Thyroid gland (tissue), 4 donors: ENCODE measurements at places on chromosomes 2 and 18. TPM values are rescaled to one million over a fixed set of nuclear protein-coding genes. Genes with fewer than 3 reads are reported as not detected.

DNA sequence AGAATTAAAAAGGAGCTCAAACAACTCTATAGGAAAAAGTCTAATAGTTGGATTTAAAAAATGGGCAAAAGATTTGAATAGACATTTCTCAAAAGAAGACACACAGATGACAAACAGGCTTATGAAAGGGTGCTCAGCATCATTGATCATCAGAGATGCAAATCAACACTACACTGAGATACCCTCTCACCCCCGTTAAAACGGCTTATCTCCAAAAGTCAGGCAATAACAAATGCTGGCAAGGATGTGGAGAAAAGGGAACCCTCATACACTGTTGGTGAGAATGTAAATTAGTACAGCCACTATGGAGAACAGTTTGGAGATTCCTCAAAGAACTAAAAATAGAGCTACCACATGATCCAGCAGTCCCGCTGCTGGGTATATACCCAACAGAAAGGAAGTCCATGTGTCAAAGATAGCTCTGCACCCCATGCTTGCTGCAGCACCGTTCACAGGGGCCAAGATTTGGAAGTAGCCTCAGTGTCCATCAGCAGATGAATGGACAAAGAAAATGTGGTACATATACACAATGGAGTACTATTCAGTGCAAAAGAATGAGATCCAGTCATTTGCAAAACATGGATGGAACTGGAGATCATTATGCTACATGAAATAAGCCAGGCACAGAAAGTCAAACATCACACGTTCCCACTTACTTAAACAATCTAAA, 46.7 kb upstream of the B3GNT7 start:
- DNase-seq: no peak

DNA sequence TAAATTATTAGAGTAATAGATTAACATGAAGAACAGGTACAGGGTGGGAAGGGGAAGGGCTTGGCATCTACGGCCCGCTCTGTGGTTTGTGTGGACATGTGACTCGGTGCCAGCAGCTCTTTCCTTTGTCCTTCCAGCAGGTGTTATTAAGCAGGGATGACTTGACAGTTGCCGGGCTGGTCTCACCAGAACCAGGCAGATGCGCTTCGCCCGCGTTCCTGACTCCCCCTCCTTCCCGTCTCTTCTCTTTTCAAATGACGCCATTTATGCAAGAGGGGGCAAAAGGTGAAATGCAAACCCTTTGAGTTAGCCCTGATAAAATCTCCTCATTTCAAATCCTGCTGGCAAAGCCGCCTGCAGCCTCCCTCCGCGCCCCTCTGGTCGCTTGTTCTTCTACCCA, 38.9 kb upstream of the MGAT4A start:
- DNase-seq: no peak

Gene TMEM17
- total RNA-seq: 3.8 TPM

- DNase-seq: peak; percentile 91
Measured at GRCh38 chr18:44826418-44827259, 146.0 kb downstream of the SETBP1 start.

Gene ALPP
- total RNA-seq: not detected

GRCh38 chr18:38648179-38648578, 1082.6 kb upstream of the CELF4 start:
- no peak for DNase-seq

Gene AFF3
- 1.2 TPM for total RNA-seq

Gene MOGAT1
- total RNA-seq: not detected

- DNase-seq: no peak
Measured at GRCh38 chr2:165790466-165790865, 3.6 kb downstream of the GALNT3 start.

- no peak for DNase-seq
Measured at GRCh38 chr2:227719641-227720040, 1.8 kb upstream of the SLC19A3 start.

- DNase-seq: no peak
Measured at GRCh38 chr2:70886541-70886987, 49.1 kb upstream of the ATP6V1B1 start.

- no peak for DNase-seq
Measured at GRCh38 chr2:82139979-82140611, 1835.5 kb upstream of the LRRTM1 start.

Gene KCNE4
- total RNA-seq: 19.6 TPM

Gene TMEM214
- 82.8 TPM for total RNA-seq

GRCh38 chr2:209609531-209609930, 162.1 kb upstream of the UNC80 start:
- no peak for DNase-seq

DNA sequence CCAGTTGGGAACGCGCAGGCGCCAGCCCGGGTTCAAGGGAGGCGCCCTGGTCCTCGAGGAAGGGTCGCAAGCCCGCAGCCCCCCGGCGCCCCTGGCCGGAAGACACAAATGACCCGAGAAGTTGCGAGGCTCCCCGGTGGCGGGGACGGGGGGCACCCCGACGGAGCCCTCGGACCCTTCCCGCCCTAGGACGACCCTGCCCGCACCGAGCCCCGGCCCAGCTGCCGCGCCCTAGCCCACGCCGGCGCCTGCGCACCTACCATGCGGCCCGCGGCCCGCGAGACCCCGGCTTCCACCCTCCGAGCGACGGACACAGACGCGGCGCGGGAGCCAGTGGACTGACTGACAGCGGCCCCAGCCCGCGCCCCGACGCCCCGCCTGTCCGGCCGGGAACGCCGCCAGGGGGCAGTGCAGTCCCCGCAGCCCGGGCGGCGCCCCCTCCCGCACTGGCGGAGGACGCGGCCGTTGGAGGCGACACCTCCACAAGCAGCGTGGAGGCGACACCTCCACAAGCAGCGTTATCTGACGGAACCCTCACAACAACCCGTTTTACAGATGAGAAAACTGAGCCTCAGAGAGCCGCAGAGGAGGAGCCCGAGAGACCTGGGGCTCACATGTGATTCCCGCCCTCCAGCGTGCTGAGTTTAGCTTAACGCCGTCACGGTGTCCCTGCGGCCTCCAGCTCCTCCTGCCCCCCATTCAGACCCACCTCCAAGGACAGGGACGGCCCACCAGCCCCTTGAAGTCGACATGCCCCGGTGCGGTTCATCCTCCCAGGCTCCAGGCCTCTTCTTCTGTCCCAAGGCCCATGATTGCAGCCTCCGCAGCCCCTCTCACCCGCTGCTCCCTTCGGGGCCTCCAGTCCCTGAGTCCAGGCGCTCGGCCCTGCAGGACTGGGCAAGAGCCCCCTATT, at the start of gene NMUR1:
NMUR1 (minus strand) TSS at position 347 of the 913 bp plus-strand sequence; CDS start at position 263, 84 bp downstream.
- DNase-seq: peak; percentile 57

Gene RBM44
- total RNA-seq: 4.1 TPM

- DNase-seq: no peak
Measured at GRCh38 chr2:203446071-203446481, 89.0 kb downstream of the RAPH1 start.

Gene KCNIP3
- 46.8 TPM for total RNA-seq
